ENCODE measurements at places on chromosomes 16 and 17.

DNA sequence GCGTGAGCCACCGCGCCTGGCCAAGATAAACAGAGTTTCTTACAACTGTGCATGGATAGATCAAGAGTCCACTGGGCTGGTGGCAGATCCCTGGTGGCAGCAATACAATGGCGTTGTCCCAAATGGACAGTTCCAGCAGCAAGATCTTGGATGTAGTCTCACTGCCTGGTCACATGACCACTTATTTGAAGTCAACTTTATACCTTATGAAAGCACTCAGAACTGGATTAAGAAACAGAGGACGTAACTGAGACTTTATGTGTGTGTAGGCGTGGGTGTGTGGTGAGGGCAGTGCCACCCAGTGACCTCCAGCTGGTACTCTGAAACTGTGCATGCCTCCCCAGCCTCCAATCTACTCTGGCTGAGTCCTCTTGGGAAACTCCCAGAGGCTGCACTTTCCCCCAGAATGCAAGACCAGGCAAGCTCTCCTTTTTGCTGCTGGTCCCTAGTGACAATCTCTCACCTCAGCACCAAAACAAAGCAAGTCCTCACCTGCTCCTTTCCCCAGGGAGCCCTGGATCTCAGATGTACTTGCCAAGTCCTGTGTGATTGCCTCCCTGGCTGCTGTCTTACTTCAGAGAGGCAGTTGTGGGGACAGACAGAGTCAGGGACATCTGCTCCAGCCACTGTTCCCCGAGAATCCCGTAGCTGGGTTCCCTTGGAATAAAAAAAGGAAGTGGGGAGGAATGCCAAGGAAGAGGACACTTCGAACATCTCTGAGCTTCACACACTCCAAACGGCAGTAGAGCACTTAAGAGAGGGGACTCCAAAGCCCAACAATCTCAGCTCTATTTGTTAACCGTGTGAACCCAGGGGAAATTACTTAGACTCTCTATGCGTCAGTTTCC, 11.7 kb upstream of the ST6GALNAC2 start:
- DNase-seq = no peak

DNA sequence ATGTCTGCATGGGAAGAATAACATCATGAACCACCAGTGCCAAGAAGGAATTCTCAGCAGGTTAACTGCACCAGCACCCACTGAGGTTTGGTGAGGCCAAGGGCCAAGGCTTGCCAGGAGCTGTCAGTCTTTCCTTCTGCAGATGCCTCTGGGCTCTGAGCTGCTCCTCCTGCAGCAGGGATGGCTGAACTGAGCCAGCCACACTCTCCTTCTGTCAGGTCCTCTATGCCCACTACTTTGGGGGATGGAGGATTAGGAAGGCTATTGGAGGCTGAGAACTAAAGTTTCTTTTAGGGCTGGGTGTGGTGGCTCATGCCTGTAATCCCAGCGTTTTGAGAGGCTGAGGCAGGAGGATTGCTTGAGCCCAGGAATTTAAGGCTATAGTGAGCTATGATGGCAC, 71.6 kb downstream of the PLXDC1 start:
- no peak for DNase-seq

DNA sequence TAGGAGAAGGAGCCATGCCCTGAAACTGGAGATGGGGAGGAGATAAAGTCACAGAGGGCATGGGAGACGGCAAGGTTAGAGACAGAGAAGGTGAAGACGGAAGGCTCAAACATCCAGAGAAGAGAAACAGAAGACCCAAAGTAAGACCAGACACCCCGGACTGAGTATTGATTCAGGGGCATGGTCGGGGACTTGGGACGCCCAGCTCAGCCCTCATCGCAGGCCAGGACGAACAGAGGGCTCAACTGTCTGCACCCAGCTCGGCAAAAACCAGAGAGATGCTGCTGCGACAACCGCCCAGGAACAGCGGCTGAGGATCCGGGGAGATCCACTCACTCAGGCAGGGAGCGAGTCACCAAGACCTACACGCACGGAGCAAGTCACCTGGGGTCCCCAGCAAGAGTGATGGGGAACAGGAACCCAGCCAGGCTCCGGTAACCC, 999 bp downstream of the XYLT1 start:
- DNase-seq = no peak

- no peak for DNase-seq
Observed at GRCh38 chr17:73603971-73604370, 40.3 kb downstream of the SDK2 start.

GRCh38 chr17:46027048-46027975, 28.3 kb downstream of the STH start:
- DNase-seq = no peak

DNA sequence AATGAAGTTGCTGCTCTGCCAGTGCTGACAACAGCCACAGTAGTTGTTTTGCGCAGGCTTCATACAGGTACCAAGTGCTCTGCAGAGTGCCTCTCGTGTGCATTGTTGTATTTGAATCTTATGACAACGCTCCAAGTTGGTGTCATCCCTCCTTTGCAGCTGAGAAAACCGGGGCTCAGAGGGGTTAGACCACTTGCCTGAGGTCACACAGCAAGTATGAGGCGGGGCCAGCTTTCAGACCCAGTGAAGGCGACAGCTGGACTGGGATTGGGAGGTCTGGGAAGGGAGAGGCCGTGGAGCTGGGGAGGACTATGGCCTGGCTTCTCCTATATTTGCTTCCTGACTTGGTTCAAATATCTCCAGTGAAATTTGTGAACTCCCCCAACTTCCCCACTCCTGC, 33.2 kb downstream of the WNT9B start:
- no peak for DNase-seq

DNA sequence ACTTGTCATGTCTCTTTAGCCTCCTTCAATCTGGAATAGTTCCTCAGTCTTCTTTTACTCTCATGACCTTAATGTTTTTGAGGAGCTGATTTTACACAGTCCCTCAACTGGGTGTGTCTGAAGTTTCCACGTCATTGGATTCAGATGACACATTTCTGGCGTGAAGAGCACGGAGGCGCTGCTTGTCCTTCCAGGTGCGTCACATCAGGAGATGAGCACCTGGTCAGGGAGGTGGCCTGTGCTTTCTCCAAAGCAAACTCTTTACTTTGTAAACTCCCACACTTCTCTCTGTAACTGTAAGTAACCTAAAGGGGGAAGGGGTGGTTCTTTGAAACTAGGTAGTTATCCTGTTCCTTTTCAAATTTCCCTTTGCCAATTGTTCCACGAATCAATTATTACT, 52.5 kb upstream of the MNT start:
- DNase-seq = no peak

DNA sequence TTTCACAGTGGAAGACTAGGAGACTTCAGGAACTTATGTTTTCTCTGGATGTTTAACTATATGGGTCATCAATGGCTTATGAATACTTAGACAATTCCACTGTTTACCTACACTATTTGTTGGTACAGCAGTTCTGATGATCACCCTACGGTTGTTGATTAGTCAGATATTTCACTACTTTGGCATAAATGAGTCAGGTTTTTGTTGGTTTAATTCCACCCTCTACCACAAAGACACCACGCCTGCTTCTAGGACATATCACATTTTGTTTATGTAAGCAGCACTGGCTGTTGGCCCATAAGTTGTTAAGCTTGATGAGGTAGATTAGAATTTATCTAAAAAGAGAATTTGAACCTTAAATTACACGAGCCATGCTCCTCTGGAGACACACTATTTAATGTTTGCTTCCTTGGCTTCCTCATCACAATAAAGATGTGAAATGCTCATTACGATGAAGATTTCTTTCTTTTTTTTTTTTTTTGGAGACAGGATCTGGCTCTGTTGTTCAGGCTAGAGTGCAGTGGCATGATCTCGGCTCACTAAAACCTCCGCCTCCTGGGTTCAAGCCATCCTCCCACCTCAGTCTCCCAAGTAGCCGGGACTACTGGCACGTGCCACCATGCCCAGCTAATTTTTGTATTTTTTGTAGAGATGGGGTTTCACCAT, 4.3 kb downstream of the GDE1 start:
- no peak for DNase-seq

GRCh38 chr17:13592427-13592826, 9.3 kb downstream of the HS3ST3A1 start:
- no peak for DNase-seq

DNA sequence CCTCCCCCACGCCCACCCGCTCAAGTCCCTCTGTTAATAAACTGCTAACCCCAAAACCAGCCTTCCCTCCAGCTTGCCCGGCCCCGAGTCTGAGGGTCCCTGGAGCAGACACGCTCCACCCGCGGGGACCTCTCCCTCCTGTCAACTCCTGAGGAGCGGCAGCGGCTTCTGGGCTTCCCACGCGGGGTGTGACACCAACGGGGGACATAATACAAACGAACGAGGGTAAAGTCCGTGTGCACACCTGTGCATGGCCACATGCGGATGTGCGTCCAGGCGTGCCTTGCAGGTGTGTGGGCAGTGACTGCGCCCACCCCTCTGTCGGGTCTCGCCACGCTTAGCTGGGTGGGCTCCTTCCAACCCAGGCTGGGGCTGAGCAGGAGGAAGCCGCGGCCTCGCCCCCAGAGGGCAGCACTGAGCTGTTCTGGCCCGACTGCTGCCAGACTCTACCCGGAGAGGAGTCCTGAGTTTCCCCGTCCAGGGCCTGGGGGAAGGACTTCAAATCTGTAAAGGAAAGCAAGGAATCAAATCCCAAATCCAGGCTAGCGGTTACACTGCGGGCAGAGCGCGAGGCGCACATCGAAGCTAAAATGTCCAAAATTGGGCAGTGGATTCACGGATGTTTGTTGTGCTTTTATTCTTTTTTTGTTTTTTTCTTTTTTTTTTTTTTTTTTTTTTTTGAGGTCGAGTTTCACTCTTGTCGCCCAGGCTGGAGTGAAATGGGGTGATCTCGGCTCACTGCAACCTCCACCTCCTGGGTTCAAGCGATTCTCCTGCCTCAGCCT, 24.2 kb upstream of the KRT17 start:
- DNase-seq = peak; percentile 72

GRCh38 chr17:2275722-2276121, 27.9 kb downstream of the SMG6 start:
- no peak for DNase-seq

DNA sequence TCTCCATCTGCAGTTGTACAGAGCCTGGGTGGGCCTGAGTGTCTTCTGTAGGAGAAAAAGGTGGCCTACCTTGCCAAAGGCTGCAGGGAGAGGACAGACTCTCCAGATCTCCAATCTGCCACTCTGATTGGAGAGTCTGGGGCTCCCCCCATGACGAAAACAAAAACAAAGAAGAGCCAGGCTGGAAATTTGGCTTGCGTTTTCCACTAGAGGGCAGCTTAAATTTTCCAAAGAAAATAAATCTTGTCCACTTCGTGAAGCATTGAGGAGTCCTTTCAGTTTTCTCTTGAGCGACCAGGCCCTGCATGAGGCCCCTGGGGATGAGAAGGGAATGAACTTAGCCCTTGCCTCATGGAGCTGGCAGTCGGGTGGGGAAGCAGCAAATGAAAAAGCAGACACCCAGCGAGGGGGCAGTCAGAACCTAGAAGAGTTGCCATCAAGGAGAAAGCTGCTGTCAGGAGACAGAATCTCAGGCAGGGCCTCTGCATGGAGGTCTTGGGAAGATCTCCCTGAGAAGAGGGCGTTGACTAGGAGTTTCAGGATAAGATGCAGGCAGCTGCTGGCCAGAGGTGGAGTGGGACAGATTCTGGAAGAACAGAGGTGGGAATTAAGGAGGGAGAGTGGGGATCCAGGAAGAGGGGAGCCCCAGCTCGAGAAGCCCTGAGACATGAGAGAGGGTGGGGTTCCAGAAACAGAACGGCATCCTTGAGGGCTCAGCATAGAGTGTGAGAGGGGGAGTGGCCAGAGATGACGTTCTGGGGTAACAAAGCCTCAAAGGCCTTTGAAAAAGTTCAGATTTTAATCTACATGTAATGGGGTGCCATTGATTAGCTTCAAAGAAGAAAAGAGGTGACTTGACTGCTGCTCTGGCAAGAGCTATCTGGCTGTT, 8.4 kb upstream of the SHCBP1 start:
- no peak for DNase-seq

DNA sequence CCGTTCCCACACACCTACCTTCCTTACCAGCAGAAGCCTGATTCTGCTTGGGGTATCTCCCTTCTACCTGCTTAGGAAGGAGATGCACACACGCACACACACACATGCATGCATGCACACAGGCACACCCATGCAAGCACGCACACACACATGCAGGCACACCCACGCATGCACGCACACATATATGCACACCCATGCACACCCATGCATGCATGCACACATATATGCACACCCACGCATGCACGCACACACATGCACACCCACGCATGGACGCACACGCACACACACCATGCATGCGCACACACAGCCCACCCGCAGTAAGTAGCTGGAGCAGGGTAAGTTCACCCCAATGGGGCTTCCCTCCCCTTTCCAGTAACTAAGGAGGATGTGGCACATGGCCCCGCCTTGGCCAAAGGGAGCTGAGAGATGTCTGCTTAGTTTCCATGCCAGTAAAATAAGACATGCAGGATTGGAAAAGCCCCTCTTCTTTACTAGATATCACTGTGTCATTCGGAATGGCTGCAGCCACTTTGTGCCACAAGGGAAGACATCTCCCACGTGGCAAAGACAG, 33.7 kb downstream of the ADCY9 start:
- no peak for DNase-seq

DNA sequence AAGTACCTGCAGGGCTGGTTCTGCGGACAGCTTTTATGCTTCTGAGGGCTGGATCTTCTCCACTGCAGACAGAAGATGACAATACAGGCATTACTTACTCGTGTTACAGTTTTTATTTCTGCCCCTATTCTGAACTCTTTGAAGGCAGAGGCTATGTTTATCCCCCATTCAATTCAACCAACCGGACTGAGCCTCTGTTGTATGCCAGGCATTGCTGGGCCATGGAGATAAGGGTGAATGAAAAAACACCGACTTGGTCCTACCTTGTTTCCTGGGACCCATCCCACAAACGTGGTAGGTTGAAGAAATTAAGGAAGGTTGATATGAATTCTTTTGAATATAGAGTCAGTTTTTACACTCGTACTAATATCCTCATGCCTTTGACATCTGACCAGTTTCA, 10.0 kb upstream of the HP start:
- no peak for DNase-seq

GRCh38 chr17:59126809-59127417, 20.2 kb upstream of the TRIM37 start:
- DNase-seq = no peak

- DNase-seq = no peak
Observed at GRCh38 chr16:89446136-89446974, 44.0 kb downstream of the ANKRD11 start.

GRCh38 chr16:63816276-63816675, 1305.6 kb downstream of the CDH11 start:
- no peak for DNase-seq

- no peak for DNase-seq
Observed at GRCh38 chr16:76162046-76162445, 115.2 kb upstream of the CNTNAP4 start.

GRCh38 chr17:58324056-58324408, 4.6 kb downstream of the TSPOAP1 start:
- DNase-seq = no peak

DNA sequence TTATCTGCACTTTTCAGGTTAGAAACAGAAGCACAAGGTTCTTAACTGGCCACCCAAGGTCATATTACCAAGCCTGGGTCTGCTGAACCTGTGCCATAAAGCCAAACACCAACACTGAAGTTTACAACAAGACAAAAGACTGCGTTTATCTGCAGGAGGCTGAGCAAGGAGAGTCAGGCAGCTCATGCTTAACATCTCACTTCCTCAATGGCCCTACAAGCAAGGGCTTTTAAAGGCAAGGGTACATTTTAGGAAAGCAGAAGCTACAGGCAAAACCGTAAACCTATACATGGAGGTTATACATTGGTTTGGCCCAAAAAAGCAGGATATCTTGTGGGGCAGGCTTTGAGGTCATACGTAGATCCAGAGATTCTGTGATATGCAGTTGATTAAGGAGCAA, 91.2 kb downstream of the GNAO1 start:
- no peak for DNase-seq

Measured in activated CD4-positive, CD25-positive, alpha-beta regulatory T cell (primary cell).